ENCODE measurements at places on chromosomes 3 and 15.

DNA sequence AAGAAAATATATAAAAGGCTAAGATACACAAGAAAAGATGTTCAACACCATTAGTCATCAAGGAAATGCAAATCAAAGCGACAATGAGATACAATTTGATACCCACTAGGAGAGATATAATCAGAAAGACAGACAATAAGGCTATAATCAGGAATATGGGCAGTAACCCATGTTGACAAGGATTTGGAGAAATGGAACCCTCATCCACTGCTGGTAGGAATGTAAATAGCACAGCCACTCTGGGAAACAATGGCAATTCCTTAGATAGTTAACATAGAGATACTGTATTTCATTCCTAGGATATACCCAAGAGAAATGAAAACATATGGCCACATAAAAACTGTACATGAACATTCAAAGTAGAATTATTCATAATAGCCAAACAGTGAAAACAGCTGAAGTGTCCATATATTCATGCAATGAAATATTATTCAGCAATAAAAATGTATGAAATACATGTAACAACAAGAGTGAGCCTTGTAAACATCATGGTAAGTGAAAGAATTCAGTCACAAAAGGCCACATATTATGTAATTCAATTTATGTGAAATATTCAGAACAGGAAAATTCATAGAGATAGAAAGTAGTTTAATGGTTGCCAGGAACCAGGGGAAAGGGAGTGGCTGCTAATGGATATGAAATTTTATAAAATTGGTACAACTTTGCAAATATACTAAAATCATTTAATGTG, 18.2 kb upstream of the COL8A1 start:
- DNase-seq, result peak; percentile 37

DNA sequence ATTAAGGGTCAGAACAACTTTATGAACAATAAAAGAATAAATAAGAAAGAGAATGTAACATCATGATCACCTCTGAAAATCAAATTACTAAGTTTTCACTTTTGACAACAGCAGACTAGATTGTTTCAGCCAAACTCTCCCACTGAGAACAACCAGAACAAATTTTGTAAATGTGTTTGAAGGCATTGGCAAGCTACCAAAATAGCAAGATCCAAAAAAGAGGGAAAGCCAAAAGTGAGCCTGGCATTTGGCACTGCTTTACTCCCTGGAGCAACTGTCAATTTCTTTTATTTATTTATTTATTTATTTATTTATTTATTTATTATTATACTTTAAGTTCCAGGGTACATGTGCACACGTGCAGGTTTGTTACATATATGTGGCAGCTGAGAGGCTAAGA, 67.2 kb downstream of the CFAP44 start:
- DNase-seq, result no peak

GRCh38 chr3:71579935-71580406, 3.6 kb downstream of the FOXP1 start:
- DNase-seq, result peak; percentile 71

DNA sequence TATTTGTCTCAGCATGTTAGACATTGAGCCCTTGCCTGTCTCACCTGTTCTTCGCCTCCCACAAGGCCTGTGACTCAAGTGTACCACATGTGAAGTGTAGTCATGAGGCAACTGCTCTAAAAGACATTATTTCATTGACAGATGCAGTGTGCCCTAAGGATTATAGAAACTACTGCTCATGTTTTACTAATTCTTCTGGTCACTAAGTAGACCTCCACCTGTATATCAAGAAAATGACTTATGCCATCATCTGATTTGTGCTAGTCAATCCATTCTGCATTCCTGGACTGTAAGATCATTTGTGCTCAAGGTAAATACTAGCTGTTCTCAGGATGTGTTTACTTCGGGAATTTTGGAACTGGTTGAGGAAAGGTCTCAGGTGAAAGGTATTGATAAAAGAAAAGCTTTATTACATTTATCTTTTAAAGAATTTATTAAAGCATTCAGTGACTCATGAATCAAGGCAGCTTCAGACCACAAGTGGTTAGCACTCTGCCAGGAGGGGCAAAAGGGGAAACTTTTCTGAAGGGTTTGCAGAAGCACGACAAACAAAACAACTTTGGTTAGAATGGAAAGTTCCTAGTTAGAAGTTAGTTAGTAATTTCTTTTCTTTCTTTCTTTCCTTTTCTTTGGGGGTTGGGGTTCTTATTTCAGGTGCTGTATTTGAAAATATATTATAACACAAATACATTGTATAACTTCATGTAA, 465.3 kb upstream of the CBLB start:
- DNase-seq, result peak; percentile 84

DNA sequence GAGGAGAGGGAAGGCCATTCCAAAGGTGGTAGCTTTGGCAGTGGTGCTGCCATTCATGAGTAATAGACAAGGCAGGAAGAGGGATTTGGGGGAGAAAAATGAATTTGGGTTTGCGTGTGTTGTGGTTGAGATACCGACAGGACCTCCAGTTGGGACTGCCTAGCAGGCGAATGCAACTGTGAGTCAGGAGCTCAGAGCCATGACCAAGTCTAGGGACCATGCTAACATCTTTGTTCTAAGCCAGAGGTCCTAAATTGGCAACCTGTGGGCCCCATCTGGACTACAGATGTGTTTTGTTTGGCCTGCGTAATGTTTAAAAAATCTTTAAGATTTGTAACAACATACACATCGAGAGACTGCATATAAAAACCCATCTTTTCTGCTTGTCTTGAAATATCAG, 61.6 kb downstream of the SAMMSON start:
- DNase-seq, result no peak

DNA sequence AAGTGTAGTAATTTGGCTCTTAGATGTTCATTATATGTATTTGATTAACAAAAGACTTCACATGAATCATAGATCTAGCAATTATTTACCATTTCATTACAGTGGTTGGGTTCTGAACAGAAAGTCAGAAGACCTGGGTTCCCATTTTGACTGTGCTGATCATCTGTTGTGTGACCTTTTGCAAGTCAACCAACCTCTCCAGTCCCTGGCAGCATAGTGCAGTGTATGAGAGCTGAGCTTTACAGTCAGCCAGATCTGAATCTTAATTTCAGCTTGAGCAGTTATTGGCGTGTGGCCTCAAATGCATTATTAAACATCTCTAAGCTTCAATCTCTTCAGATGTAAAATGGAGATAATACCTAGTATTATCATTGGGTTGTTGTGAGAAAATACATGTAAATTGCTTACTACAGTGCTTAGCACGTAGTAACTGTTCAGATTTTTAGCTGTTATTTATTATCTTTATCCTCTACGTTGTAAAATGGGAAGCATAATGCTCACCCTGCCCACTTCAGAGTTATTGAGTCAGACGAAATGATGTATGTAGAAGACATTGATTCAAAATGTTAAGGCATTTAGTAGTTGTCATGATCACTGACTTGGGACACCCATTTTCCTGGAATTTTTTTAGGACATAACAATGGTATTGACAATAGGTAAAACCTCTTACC, 104.0 kb downstream of the KLHL25 start:
- DNase-seq, result no peak

GRCh38 chr3:16433701-16434151, 79.8 kb downstream of the RFTN1 start:
- no peak for DNase-seq

DNA sequence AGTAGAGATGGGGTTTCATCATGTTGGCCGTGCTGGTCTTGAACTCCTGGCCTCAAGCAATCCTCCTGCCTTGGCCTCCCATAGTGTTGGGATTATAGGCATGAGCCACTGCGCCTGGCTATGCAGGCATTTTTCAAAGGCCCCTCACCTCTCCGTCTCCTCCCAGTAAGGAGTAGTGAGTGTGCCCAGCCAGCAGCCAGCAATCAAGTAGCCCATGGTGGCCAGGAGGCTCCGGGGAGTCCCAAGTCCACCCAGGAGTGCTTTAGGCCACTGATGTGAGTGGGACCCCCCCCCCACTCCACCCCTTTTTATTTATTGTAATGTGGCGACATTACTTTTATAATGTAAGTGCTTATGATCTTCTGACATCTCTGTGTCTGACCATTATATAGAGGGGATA, 8.1 kb downstream of the ISG20 start:
- DNase-seq, result no peak

DNA sequence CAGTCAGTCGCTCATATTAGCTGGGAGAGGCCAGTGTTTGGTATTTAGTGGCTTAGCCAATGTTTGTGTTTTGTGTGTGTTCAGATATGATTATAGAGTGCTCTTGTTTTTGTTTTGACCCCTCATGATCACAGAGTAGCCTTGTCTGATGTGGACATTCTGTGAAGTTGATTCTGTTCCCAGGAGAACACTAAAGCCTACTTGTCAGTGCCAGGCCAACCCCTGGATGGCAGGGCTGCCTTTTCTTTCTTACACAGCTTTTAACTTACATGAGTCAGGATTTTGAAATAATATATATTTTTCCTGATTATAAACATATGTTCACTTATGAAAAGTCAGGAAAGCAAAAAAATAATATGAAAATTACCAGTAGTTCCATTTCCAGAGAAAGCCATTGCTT, 11.9 kb downstream of the CFAP161 start:
- DNase-seq, result no peak

DNA sequence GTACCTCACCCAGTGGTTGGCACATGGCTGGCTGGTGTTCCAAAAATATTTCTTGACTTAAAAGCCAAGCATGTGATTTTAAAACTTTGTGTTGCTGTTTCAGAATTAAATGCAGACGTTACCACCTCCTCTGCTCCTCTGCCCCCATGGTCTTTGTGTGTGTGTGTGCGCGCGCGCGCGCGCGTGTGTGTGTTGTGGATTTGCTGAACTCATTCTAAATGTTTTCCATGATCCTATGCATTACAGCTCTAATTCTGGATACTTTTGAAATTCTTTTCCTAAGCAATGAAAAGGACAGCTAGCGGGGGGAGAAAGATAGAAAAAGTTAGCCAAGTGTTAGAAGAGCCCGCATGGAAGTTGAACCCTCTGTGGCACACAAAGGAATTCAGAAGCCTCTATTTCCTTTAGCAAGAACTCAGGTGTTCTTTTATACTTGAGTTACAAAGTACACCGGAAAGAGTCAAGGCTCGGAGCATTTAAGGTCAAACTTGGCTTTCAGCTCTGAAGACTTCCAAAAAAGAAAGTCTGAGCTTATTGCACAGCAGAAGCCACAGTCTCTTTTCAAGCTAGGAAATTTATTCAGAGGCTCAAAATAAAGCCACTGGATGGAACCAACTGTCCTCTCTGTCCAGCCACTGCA, 350.5 kb upstream of the TBL1XR1 start:
- no peak for DNase-seq

DNA sequence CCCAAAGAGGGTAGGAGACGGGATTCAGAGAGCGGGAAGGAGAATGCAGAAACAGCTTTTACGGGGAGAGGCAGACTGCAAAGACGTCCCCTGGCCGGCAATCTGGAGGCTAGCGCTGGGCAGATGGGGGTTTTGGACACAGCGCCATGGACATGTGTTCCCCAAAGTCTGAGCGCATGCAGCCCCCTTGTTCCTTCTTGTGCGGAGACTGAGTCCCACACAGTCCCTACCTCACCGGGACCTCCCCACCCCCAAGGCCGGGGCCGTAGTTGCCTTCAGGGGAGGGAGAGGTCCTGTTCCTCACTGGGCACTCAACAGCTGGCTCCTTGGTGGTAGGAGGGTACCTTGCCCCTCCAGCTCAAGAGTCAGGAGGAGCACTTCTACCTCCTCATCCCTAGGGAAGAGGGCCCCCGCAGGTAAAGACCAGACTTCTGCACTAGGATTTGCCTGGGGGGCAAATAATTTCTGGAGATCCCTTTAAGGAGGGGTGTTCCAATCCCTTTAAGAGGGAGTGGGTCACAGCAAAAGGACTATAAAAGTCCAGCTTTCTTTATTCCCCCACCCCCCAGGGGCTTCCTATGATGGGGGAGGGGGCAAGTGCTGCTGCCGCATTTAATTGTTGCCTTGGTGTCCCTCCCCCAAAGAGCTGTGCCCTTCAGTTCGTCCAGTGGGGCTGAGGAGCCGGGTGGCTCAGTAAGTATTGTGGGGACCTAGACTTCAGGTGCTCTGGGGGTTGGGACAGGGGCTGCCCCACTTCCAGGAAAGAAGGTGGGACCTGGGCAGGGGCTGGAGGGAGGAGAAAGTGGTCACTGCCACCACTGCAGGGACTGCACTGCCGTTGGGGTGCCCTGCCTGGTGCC, 3.6 kb upstream of the BAHD1 start:
- DNase-seq, result no peak

GRCh38 chr15:99148851-99149276, 44.0 kb downstream of the SYNM start:
- DNase-seq, result no peak

GRCh38 chr15:33405096-33405495, 94.3 kb downstream of the RYR3 start:
- DNase-seq, result no peak

GRCh38 chr3:21020043-21020442, 731.0 kb downstream of the ZNF385D start:
- DNase-seq, result no peak

DNA sequence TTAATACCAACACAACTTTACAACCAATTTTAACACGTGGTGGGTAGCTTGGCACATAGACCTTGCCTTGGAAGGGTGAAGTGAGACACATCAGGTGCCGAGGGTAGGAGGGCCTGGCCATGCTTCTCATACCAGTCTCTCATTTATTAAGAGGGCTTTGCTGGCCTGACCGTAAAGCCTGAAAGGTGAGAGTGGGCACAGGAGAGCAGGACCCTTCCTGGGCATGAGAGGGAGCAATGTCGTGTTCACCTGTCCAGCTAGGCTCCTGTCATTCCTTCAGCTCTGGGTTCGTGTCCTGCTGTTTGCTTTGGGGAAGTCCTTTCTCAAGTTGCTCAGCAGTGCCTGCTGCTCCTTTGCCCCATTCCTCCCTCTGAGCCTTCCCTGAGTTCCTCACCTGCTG, 294.4 kb downstream of the EPHB1 start:
- no peak for DNase-seq

GRCh38 chr3:63798544-63798943, 20.6 kb upstream of the C3orf49 start:
- DNase-seq, result no peak

DNA sequence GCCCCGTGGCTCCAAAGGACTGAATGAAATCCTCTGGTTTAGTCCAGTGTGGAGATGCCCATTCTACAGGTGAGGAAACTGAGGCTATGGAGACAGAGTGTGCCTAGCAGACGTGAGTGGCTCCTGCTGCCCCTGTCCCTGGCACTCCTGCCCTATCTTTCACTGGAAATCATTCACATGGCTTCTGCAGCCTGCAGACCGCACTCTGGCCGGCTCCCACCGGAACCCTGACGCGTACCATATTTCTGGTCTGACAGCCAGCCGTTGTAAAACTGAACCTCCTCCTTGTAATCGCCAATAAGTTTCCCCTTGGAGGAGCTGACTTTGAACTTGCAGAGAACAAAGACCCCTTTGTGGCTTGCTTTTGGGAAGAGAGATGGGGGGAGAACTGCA, 136.5 kb downstream of the CHSY1 start:
- no peak for DNase-seq

- DNase-seq, result no peak
Measured at GRCh38 chr3:23341147-23341838, 138.2 kb downstream of the UBE2E2 start.

- no peak for DNase-seq
Measured at GRCh38 chr3:64163019-64163754, 62.1 kb downstream of the PRICKLE2 start.
